ENCODE measurements at places on chromosomes 5 and 9.

- no peak for DNase-seq
These were observed 234.9 kb upstream of the ACTBL2 start for GRCh38 chr5:57717555-57717954.

GRCh38 chr5:120517607-120518252, 53.6 kb downstream of the PRR16 start:
- DNase-seq, result no peak

DNA sequence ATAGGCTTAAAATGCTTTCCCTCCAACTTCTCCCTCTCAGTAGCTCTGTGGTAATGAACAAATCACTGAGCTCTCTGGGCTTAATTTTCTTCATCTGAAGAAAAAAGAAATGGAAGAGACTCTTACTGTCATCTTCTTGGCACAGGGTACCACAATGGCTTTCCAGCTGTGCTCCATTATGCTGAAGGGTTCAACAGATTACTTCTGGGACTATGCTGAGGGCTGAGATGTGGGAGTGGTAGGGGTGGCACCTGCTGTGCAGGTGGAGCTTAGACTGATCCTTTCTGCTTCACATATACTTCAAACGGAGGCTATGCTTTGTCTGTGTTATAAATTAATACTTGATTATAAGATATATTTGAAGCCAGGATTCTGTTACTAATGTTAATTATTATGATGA, 840.2 kb upstream of the C9orf72 start:
- no peak for DNase-seq

DNA sequence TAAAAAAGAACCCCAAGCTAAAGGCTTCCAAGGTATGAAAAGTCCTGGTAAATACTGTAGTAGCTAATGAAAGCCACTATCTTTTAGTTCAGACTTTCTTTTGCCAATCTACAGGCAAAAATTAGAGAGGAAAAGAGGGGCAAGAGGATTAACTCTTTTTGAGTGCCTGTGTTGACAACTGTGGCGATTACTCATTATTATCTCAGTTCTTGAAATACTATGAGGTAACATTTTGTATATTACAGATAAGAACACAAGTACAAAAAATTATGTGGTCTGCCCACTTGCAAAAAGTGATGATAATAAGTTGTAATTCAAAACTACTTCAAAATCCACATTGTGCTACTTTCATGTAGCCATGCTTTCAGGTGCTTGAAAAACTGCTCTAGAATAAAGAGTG, 144.0 kb downstream of the DTWD2 start:
- DNase-seq, result no peak
